HCT116 (cell line): ENCODE measurements at places on chromosomes 7 and 10.

DNA sequence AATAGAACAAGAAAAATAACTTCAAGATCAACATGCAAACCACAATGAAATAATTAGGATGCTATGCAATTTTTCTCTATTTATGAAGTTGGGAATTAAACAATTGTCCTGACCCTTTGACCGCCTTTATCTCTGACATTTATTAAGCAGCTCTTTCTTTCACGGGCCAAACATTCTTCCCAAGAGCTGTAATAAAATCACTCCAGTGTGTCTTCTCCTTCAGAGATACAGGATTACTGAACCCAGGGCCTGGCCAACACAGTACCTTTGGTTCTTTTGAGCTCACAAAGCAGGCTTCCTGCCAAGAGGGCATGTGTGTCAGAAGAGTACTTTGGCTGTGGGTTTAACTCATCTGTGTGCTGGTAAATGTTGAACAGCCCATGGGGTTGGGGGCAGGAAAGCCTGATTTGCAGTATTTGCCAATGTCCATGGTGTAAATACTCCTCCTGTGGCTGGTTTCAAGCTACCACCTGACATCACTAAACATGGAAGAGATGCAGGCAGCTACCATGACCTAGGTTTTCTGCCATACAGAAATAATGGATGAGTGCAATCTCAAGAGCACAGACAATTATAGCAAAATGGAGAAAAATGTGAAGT is 121.7 kb downstream of the FANK1 start:
- no peaks in the 10 kb centered on the region for H3K27me3 ChIP-seq
- H3K4me3 ChIP-seq, result no peak overlapping the region
- H3K36me3 ChIP-seq, result no peaks in the 10 kb centered on the region
- H3K27ac ChIP-seq, result no peak overlapping the region

DNA sequence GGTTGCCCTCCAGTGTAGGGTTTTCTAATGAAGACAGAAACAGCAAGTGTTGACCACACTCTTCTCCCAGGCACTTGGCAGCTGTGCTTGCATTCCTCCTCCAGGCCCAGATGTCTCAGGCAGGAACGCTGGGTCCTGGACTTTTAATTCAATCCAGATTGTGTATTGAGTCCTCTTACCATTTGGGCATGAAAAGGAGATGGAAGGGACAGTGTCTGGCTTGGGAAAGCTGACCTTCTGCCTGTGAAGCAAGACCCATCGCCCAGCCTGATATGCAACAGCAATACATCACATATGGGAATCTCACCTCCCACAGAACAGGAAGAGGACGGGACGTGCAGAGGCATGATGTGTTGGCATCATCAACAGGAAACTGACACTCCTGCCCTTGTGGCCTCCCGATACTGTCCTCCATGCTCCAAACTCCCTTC is 174.4 kb upstream of the LYZL2 start:
- no peaks in the 10 kb centered on the region for H3K27me3 ChIP-seq
- H3K4me3 ChIP-seq, result no peak overlapping the region
- H3K4me1 ChIP-seq, result no peaks in the 10 kb centered on the region
- no peaks in the 10 kb centered on the region for H3K36me3 ChIP-seq

- H3K4me1 ChIP-seq, result no peaks in the 10 kb centered on the region
- no peak for DNase-seq
- H3K36me3 ChIP-seq, result no peaks in the 10 kb centered on the region
- H3K4me3 ChIP-seq, result no peak overlapping the region
- H3K27me3 ChIP-seq, result no peaks in the 10 kb centered on the region
- no peak overlapping the region for H3K27ac ChIP-seq
Observed at GRCh38 chr7:147400221-147400689, 1190.3 kb upstream of the C7orf33 start.

DNA sequence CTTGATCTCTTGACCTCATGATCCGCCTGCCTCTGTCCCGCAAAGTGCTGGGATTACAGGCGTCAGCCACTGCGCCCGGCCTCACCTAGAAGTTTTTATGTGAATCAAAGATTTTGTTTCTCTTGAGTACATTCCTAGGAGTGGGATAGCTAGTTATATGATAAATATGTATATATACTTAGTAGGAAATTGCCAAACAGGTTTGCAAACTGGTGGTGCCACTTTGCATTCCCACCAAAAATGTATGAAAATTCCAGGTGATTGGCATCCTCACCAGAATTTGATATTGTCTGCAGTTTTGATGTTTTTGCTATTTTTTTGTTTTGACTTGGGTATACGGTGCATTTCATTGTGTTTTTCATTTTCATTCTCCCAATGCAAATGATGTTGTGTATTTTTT is 86.8 kb downstream of the NOD1 start:
- no peak overlapping the region for H3K27ac ChIP-seq
- no peaks in the 10 kb centered on the region for H3K36me3 ChIP-seq
- DNase-seq, result no peak
- H3K4me1 ChIP-seq, result no peaks in the 10 kb centered on the region
- H3K4me3 ChIP-seq, result no peak overlapping the region
